Stimulated activated CD4-positive, alpha-beta T cell treated with anti-CD3 and anti-CD28 coated beads, TNF-alpha, amount 100 ng/mL, for 1 hour (primary cell): ENCODE measurements at places on chromosomes 1 and 21.

DNA sequence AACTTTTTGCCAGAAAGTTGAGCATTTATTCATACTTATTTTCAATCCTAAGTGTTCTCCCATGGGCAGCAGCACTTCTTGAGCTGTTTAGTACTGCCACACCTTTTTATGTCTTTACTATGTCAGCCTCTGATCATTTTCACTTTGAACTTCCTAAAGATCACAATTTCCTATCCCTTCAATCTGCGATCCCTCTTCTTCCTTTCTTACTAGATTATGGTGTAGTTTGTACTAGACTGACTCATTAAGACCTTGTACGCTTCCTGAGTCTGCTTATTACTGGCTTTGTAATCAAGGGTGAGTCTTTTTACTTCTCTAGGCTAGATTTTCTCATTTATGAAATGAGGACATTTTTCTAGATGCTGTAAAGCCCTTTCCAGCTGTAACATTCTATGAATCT, 55.1 kb downstream of the LRIG2 start:
- no peak for DNase-seq

GRCh38 chr1:32307324-32307723, 15.4 kb downstream of the HDAC1 start:
- no peak for DNase-seq

DNA sequence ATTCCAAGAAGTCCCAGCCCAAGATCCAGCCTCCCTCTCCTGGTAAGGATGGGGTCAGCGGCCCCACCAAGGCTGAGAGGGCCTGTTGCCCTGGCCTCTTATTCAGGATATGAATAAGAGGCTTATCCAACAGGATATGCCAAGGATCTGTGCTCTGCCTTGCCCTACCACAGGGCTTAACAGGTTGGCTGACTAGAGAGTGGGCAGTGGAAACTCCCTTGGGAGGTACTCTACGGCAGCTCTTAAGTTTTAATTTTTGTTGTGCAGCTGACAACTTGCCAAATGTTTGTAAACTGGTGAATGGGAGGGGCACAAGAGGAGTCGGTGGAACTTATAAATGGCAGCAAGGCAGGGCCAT, 16.5 kb upstream of the PIGV start:
- DNase-seq: no peak

DNA sequence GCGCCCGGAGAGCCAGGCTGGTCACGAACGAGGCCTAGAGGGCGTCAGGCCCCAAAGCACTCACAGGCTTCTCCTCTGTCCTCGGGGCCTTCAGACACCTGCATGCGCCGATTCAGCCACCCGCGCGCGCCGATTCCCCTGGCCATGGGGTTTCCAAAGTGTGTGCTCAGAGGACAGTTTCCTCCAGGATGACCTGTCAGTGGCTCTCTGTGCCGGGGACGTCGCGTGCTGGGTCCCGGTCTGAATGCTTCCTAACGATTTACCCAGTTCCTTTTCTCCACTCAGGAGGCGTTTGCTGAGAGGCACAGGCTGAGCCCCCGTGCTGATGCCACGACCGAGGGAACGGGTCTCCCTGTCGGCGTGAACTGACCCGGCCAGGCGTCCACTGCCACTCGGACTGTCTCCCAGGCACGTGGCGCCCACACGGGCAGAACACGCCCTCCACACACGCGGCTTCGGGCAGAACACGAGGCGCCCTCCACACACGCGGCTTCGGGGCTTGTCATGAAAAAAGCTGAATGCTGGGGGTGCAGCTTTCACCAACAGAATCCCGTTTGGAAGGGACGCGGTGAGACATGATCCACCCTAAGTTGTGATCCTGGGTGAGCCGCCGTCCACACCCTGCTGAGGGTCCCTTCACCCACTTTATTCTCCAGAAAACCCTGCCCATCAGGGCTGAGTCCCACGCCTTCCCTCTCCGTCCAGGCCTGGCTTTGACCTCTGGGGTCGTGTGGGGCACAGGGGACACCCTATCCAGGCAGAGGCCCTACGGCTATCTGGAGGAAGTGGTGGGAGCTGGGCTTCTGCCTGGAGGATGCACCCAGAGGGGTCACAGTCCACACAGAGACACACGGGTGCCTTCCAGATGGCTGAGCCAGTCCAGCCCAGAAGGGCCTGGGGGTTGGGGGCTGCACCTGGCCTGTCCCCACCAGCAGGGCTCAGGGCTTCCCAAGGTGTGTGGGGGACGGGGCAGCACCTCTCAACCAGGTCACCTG, 56.1 kb downstream of the COL6A1 start:
- DNase-seq: no peak

DNA sequence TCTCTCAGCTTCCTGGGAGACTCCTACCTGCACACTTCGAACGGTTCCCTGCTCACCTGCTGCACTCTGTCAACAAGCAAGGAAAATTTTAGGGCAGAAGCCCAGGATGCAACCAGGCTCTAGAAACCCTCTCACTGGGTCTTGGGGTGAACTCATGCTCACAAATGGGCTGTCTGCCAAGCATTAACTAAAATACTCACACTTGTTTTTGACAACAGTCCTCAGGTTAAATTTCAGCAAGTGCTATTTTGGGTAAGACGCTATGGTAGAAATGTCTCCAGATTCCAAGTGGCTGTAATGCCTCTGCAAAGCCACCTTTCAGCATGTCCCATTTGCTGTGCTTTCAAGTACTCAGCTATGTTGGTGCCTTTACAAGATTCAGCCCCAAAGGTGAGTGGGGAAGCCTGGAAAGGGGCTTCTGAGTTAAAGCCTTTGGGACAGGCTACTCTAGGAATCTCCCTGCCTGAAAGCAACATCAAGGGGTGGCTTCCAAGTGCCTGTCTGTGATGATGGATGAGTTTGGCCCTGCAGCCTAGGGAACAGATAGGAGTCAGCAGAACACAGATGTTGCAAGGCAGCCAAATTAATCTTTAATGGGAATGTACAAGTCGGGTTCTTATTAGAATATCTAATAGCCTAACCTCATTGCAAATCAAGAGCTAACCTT, 211.9 kb upstream of the SPAG17 start:
- DNase-seq: no peak

- no peak for DNase-seq
These were observed 368.8 kb upstream of the ADGRL4 start for GRCh38 chr1:79375352-79375751.

DNA sequence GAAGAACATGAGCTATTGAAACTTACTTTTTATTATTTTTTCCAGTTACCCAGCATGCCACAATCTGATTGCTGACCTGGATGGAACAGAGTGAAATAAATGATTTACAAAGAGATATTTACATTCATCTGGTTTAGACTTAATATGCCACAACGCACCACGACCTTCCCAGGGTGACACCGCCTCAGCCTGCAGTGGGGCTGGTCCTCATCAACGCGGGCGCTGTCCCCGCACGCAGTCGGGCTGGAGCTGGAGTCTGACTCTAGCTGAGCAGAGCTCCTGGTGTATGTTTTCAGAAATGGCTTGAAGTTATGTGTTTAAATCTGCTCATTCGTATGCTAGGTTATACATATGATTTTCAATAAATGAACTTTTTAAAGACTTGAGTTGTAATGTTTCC, 243.9 kb downstream of the SDCCAG8 start:
- no peak for DNase-seq

- no peak for DNase-seq
These were observed 3.4 kb upstream of the ACOT7 start for GRCh38 chr1:6396998-6397397.

DNA sequence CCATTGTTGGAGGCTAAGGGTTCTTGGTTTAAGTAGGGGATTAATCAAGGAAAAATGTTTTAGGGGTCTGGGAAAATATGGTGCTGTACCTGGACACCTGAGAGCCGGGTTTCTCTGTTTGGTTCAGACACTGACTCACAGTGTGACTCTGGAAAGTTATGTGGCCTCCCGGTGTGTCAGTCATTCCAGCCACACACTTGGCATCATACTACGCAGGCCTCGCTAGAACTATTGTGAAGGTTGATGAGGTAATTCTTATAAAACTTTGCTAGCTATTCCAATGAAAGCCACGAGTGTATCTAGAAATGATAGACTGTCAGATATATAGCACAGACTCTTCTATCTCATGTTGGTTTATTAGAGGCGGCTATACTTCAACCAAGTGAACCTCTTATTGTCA, 4.8 kb upstream of the CAMSAP2 start:
- DNase-seq: no peak

GRCh38 chr21:15837645-15838044, 107.9 kb downstream of the USP25 start:
- DNase-seq: no peak

GRCh38 chr1:111209622-111210021, 9.2 kb upstream of the DENND2D start:
- DNase-seq: no peak

- DNase-seq: no peak
These were observed 37.2 kb upstream of the AGO1 start for GRCh38 chr1:35845766-35846165.

DNA sequence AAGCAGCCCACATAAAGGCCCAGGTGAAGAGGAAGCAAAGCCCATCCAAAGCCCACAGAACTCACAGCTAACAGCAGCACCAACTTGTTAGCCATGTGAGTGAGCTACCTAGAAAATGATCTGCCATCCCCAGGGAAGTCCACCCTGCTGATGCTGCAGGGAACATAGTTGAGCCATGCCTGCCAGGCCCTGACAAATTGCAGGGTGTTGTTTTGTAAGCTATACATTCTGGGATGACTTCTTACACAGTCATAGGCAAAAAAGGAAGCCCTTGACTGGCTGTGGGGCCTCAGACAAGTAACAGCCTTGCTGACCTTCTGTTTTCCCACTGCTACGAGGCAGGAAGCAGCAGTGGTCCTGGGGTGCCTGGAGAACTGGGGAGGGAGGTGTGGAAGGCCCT, 262.7 kb downstream of the MATN1 start:
- DNase-seq: no peak

DNA sequence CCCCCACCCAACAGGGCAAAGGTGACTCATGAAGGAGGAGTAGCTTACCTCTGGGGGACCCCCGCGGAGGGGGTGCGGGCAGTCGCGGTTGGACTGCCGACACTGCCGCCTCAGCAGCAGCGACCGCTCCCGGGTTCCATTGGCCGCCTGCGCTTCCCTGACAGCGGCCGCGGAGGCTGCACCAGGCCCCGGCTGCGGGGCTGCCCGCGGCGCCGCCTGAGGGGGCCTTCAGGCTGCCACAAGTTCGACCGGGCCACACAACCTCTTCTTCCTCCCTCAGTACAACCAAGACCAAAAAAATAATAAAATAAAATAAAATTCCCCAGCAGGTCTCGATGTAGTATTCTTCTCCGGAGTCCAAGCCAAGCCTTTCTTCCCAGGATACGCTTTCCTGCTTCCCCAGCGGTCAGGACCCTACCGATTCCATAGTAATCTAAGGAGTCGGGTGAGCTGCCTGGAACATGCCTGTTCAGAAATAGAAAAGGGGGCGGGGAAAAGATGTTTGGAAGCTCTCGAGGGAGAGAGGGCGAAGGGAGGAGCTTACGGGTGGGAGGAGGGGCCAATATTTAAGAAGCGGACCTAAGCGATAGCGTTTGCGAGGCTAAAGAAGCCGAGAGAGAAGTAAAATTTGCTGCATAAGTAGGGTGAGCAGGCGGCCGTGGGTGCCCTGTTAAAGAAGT, at the start of gene PI4KB:
PI4KB (minus strand) TSS at position 194 of the 680 bp plus-strand sequence. CDS start 10,935 bp downstream, outside the sequence.
- DNase-seq: peak; percentile 76

GRCh38 chr1:234978397-234979295, 150.0 kb downstream of the TOMM20 start:
- DNase-seq: no peak

- no peak for DNase-seq
These were observed 11.7 kb downstream of the TAGLN2 start for GRCh38 chr1:159913451-159914192.

- DNase-seq: no peak
These were observed 142.9 kb downstream of the CASZ1 start for GRCh38 chr1:10653370-10654125.

DNA sequence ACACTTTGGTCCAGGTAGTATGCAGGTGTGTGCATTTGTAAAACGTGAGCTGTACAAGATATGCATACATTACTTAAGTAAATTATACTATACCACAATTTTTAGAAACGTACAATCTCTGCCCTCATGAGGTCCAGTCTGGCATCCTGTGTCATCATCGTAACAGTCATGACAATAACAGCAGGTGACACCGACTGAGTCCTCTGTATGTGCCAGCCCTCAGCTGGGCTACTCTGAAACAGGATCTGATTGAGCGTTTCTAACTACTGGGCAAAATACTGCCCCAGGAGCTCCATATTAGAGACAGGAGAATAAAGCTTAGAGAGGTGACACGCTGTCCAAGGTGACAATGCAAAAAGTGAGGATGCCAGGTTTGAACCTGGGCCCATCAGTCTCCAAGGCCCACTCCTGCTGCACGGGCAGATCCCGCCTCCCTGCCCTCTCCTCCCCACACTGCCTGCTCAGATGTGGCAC, 47.2 kb upstream of the ECE1 start:
- DNase-seq: no peak

DNA sequence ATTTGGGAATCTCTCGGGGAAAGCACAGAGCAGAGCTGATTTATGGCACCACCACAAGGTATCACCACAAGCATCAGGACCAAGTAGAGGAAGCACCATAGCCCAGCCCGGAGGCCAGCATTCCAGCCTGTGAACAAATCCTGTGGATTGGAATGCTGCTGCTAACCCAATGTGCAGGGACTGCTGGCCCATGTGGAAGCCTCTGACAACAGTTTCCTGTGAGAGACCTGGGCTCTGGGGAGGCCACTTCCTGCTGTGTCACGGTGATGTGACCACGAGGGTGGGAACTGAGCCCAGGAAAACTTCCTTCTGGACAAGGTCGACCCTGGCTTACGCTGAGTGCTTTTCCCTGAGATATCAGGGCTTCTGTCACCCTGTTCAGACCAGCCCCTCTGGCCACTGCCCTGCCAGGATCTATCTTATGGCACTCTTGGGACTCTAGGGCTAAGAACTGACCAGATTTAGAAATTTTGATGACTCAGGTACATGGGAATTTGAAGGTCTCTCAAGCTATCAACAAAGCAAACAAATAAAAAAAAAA, 88.3 kb upstream of the NGF start:
- no peak for DNase-seq
